ENCODE measurements at places on chromosomes 1 and 21. TPM values are rescaled to one million over a fixed set of nuclear protein-coding genes. Genes with fewer than 3 reads are reported as not detected.

The KCNN3 gene
- total RNA-seq, result 0.18 TPM

DNA sequence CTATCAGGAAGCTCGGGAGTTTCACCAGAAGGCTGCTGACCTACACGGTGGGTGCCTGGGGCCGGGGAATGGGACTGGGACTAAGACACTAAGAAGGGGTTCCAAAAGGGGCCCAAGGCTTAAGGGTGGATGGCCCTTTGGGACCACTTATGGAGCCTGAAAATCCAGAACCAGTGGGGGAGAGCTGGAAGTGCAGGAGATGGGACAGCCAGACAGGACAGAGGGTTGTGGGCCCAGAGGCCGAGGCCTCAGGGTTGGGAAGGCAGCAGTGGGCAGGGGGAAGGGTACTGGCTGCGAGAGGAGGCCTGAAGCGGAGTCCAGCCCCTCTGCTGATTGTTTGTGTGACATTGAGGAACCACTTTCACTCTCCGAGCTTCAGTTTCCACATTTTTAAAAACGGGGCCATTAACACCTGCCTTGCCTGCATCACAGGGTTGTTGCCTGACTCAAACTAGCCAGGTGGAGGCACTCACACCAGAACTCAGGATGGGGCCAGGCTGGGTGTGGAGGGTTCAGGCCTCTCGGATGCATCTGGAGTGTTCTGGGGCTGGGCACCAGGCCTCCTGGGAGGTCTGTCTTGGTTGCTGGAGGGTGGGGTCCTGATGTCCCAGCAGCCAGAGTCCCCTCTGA, 3.0 kb downstream of the TTC24 start:
- DNase-seq, result no peak

DNA sequence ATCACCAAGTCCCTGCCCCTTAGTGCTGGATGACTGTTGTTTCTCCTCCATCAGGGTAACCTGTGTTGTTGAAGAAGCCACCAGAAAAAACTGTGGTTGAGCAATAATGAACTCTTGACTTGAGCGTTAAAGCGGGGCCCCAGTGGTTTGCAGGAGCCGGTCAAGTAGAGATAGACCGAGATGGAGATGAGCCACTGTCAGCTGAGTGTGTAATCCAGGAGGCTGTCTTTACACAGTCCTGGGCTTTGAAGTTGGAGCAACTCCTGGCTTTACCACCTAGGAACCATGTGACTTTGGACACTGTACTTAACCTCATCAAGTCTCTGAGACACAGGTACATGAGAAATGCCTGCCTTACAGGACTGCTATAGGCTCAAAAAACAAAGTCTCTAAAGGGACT, 158.1 kb downstream of the ST6GALNAC3 start:
- DNase-seq, result no peak

DNA sequence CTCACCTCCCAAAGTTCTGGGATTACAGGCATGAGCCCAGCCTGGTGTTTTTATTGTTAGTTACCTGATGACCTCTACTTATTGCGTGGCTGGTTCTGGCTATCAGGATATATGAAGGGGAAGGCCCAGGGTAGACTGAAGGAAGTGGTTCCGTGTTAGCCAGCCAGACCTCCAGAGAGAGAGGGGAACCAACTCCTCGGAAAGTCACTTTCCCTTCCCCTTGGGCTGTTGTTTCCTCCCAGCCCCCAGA, 2.5 kb upstream of the RCSD1 start:
- no peak for DNase-seq

DNA sequence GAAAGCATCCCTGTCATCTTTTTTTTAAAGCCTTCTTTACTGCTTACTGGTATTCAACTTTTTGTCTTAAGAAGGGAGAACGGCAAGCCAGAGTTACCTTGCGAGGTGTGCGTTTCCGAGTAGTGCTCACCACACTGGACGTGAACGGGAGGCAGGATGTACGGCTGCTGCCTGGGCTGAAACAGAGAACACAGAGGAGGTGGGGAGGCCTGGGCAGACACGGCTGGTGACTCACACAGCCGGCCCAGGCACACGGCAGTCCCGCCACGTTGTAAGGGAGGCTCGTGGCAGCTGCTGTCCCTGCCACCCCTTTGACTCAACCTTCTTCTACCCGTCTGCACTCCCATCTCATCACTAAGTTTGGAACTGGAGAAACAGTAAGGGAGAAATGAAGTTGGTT, 105.8 kb downstream of the SMYD2 start:
- no peak for DNase-seq

GRCh38 chr1:170619241-170620028, 44.5 kb upstream of the PRRX1 start:
- no peak for DNase-seq

All from T-cell (primary cell).